SK-N-SH treated with all-trans-retinoic acid at 6 μM for 48 hours (cell line): ENCODE measurements at places on chromosomes 2 and 18.
A peak's percentile ranks its signal among the peaks of the same experiment; 100 is the strongest.

- no peak for ATAC-seq
Observed at GRCh38 chr2:74755386-74755785, 78.5 kb upstream of the HK2 start.

- ATAC-seq, result peak; percentile 84
Observed at GRCh38 chr2:197786010-197786877, 1.1 kb upstream of the BOLL start.

DNA sequence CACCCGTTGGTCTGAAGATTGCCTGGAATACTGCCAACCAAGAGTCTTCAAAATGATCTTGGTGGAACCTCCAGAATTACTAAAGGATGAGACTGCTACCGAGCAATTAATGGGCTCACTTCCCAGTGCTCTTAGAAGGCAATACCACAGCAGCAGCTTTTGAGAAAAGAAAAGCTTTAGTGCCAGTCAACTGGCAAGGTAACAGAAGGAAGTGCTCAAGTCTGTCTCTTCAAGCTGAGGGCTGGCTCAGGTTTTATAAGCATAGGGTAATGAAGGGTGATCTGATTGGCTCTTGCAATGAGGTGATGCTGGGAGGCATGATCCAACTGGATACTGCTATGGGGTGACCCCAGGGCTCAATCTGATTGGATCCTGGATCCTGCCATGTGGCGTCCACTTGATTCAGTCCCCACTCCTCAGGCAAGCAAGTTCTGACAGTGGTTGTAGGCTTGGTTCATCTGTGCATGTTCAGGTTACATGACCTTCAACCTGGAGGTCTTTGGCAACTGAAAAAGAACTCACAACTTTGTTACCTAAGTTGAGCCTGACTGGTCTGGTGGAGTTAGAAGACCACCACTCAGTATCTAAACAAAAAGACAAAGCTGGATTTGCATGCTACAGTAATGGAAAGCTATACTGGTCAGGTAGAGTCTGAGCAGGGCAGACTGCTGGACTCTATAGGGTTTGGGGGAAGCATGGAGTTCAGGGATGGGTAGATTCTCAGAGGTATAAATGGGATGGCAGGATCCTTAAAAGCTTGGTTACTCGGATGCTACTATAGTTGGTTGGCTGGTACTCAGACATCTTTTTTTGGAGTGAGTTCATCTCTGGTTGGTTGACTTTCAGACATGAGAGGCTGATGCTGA, 14.0 kb upstream of the RIF1 start:
- ATAC-seq, result no peak

- no peak for ATAC-seq
Observed at GRCh38 chr18:53253789-53254188, 913.8 kb downstream of the DCC start.

DNA sequence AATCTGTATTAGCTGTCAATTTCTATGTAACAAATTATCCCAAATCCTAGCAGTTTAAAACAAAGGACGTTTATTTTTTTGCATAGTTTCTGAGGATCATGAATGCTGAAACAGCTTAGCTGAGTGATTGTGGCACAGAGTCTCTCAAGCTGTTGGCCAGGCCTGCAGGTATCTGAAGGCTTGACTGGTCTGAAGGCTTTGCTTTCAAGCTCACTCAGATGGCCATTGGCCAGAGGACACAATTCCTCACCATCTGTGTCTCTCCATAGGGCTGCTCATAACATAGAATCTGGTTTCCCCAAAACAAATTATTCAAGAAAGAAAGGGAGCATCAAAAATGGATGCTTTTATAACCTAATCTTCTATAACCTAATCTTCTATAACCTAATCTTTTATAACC, 33.7 kb downstream of the UNC80 start:
- ATAC-seq, result no peak

GRCh38 chr2:73004466-73004865, 67.0 kb downstream of the SFXN5 start:
- no peak for ATAC-seq

GRCh38 chr2:44010266-44010665, 14.5 kb upstream of the LRPPRC start:
- no peak for ATAC-seq

DNA sequence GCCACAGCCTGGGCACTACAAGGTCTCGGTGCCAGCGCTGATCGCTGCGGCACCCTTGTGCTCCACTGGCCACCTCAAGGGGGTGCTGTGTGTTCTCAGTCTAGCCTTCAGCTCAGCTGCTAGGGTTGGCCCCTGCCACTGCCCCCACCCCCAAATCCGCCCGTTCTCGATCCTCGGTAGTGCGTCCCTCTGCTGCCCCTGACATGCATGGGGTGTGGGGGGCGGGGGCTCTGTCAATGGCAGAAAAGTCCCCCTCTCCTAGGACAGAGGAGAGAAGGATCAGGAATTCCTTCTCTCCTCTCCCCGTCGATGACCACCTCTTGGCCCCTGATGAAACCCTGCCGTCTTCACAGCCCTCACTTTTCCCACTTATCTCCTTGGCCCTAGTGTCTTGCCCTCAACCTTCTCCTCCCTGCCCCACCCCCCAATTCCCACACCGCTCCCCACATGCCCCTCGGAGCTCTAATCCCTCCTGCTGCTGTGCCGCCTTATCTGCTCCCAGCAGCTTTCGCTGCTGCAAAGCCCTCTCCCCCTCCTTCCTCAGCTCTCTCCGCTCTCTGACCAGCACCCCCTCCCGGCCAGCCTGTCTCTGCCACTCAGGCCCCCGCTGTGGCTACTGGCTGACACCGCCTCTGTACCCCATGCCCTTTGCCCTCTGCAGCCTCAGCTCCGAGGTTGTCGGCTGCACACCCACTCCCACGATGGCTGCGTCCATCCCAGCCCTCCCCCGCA, 4.3 kb upstream of the ASIC4 start:
- peak; percentile 88 for ATAC-seq

- ATAC-seq, result no peak
Observed at GRCh38 chr18:42011053-42011452, 56.0 kb downstream of the PIK3C3 start.

DNA sequence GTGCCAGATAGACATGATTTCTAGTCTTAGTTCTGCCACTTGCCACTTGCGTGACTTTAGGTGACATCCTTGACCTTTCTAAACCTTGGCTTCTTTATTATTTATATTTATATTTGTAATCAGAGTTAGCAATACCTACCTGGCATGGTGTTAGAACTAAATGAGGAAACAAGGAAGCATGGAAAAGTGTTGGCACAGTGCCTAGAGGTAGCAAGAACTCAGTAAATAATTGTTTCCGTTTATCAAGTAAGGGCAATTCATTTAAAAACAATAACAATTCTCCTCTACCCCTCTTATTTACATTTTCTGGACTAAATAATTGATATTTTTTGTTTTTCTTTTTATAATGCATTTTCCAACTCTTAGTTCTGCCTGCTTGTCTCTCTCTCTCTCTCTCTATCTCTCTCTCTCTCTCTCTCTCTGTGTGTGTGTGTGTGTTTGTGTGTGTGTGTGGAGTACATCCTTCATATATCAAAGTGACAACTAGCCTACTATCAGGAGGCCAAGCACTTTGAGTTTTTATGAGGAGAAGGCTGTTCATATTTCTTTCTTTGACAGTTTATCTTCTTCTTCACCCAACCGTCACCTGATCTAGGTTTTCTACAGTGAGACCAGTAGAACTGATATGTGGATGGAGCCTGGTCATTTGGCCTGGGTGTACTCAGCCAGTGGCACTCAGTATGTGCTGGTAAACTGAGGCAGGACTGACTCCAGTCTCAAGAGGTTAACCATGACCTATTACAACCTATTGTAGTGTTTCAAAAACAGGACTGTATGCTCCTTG, 134.5 kb downstream of the LRRTM1 start:
- ATAC-seq, result no peak
